CD4-positive, alpha-beta T cell treated with Interleukin-6 at 100 ng/mL for 8 hours (primary cell): ENCODE measurements at places on chromosomes 5 and 9.
A peak's percentile ranks its signal among the peaks of the same experiment; 100 is the strongest.

- no peak for DNase-seq
These were observed 370.3 kb downstream of the ARHGEF28 start for GRCh38 chr5:73996151-73996755.

GRCh38 chr5:75337366-75338021 is 474 bp downstream of the HMGCR start:
- peak; percentile 2 for DNase-seq

GRCh38 chr5:3599226-3600105 is 3.8 kb downstream of the IRX1 start:
- no peak for DNase-seq

DNA sequence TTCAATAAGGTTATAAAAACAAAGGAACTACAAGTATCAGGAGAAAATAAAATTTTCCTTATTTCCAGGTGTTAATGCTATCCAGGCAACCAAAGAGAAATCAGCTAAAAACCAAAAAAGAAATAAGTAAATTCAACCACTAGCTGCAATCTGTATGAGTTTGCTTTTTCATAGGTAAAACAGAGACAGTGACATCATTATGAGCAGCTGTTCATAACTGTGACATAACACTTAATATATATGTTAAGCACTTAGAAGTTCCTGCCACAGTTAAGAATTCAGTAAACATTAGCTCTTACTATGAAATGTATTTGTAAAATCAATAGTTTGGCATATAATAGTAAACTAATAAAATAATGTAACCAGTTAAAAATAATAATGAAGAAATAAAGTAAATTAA is 20.9 kb downstream of the P4HA2 start:
- no peak for DNase-seq
